Gastrocnemius medialis (tissue), 4 donors: ENCODE measurements at places on chromosomes 7 and 10. TPM values are rescaled to one million over a fixed set of nuclear protein-coding genes. Genes with fewer than 3 reads are reported as not detected.

Gene STAG3
- 5.5 TPM for total RNA-seq

Gene UCN3
- total RNA-seq = not detected

Gene LRRC61
- total RNA-seq = 0.62 TPM

Gene PNLIPRP2
- total RNA-seq = not detected

Gene SPDYE6
- total RNA-seq = not detected

Gene CPN1
- 0.20 TPM for total RNA-seq

Gene ZPBP
- total RNA-seq = not detected

Gene GPAM
- 9.0 TPM for total RNA-seq

Gene FAM25A
- total RNA-seq = not detected

Gene FAM221A
- 3.8 TPM for total RNA-seq

Gene PPRC1
- total RNA-seq = 16.8 TPM

Gene AKR1C8
- total RNA-seq = not detected

DNA sequence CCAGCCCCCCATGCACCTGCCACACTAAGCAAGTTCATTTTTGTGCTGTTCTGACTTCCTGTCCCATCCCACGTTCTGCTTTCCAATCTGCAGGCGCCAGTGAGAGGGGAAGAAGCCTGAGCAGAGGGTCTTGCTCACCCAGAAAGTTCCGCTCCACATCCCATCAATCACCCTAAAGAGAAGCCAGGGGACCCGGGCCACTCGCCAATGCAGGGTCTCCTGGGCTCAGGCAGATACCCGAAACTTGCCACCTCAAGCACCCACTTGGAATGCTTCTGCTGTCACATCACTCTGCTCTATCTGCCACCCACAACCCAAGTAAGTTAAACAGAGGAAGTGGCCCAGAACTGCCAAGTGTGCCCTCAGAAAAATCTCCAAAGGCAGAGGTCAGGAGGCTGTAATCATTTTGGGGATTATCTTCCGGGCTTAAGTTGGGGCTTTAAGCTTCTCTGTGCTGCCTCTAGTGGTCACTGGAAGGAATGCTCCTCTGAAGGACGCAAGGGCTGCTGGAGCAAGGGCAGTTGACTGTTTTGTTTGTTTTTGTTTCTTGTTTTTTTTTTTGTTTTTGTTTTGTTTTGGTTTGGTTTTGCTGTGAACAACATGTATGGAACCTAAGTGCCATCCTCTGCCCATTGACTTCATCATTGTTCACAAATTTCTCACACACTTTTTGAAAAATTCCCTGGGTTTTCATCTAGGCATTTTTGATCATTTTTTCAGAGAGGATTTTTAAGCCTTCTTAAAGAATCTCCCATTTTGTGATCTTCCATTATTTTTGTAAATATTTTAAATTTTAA is 25.5 kb downstream of the PRR15 start:
- H3K27me3 ChIP-seq = no peaks in the 10 kb centered on the region
- no peaks in the 10 kb centered on the region for H3K36me3 ChIP-seq
- no peak overlapping the region for H3K4me3 ChIP-seq
- DNase-seq = no peak

DNA sequence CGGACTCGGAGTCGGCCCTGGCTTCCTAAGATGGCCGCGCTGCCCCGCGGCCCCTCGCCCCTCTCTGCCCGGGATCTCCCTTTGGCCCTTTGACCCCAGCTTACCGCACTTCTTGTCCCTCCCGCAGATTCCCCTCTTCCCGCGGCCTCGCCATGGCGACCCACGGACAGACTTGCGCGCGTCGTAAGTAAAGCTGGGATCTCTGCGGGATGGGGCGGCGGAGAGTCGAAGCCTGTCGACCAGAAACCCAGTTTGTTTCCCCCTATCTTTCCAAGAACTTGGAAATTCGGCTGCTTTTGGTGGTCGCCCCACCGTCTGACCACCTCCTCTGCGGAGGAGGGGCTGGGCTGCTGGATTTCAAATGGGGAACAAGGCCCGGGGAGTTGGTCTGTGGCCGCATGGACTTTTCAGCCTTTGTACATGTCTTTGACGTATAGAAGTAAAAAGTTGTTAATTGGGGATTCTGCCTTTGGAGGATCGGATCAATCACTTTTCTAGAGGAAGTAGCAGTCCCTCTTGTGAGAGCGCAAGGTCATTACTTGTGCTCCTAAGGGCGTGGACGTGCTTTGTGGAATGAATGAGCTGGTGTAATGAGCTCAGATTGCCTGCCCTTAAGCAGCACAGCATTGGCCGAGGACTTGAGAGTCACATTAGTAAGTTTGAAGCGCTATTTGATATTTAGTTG is 553 bp downstream of the VDAC2 start:
- H3K4me3 ChIP-seq = peak overlapping the region; percentile 83
- H3K27me3 ChIP-seq = no peaks in the 10 kb centered on the region
- DNase-seq = peak; percentile 61
- H3K36me3 ChIP-seq = peaks cover 40% of the 10 kb centered on the region
- H3K27ac ChIP-seq = peak overlapping the region; percentile 98

GRCh38 chr7:94030634-94031033 is 26.5 kb upstream of the BET1 start:
- H3K27ac ChIP-seq = no peak overlapping the region
- H3K4me3 ChIP-seq = no peak overlapping the region
- no peaks in the 10 kb centered on the region for H3K36me3 ChIP-seq
- no peaks in the 10 kb centered on the region for H3K27me3 ChIP-seq
- no peaks in the 10 kb centered on the region for H3K4me1 ChIP-seq

GRCh38 chr10:21329995-21330627 is 195.4 kb downstream of the SKIDA1 start:
- peak; percentile 17 for DNase-seq
- H3K4me1 ChIP-seq = no peaks in the 10 kb centered on the region
- H3K4me3 ChIP-seq = no peak overlapping the region
- no peaks in the 10 kb centered on the region for H3K36me3 ChIP-seq
- H3K27me3 ChIP-seq = no peaks in the 10 kb centered on the region
- peak overlapping the region; percentile 55 for H3K27ac ChIP-seq

- no peak overlapping the region for H3K4me3 ChIP-seq
- H3K27me3 ChIP-seq = no peaks in the 10 kb centered on the region
- no peaks in the 10 kb centered on the region for H3K36me3 ChIP-seq
- no peak for DNase-seq
Measured at GRCh38 chr10:111281516-111281915, 204.7 kb downstream of the ADRA2A start.

DNA sequence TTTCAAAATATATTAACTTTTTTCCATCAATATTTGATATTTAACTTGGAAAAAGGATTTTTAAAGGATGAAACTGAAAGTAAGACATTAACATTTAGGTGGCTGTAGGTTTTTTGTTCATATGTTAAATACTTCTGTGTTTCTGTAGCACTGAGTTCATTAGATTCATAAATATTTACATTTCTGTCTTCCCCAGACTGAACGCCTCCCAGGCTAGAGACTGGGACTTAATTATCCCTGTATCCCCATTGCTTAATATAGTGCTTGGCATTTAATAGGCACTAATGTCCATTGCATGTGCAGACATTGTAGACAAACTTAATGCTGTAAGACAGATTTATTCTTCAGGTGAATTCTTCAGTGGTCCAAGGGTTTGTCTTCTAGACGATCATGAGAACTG is 7.4 kb downstream of the PTPN12 start:
- no peaks in the 10 kb centered on the region for H3K36me3 ChIP-seq
- no peak for DNase-seq
- no peak overlapping the region for H3K4me3 ChIP-seq
- no peaks in the 10 kb centered on the region for H3K27me3 ChIP-seq
- no peak overlapping the region for H3K27ac ChIP-seq
- peaks cover 49% of the 10 kb centered on the region for H3K4me1 ChIP-seq

DNA sequence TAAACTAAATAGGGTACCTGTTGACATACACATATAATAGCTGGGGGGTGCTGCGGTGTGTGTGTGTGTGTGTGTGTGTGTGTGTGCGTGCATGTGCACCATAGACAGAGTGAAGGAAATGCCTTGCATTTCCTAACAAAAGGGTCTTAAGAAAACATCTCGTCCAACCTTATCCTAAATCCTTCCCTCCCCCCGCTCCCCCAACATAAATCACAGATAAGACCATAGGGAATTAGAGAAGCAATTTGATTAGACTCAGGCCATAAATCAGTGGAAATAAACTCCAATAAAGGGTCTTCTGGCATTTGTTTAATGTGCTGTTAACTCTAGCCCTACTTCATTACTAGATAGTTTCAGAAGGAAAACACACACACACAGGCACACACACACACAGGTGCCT is 148.5 kb downstream of the PPP1R17 start:
- H3K4me3 ChIP-seq = no peak overlapping the region
- no peak for DNase-seq
- no peaks in the 10 kb centered on the region for H3K36me3 ChIP-seq
- H3K4me1 ChIP-seq = no peaks in the 10 kb centered on the region

GRCh38 chr7:156618780-156619367 is 21.7 kb upstream of the RNF32 start:
- H3K27ac ChIP-seq = no peak overlapping the region
- no peaks in the 10 kb centered on the region for H3K36me3 ChIP-seq
- H3K4me3 ChIP-seq = no peak overlapping the region
- DNase-seq = no peak
- H3K4me1 ChIP-seq = no peaks in the 10 kb centered on the region

- H3K4me1 ChIP-seq = no peaks in the 10 kb centered on the region
- no peak for DNase-seq
- no peaks in the 10 kb centered on the region for H3K36me3 ChIP-seq
- H3K27me3 ChIP-seq = no peaks in the 10 kb centered on the region
Measured at GRCh38 chr10:71084818-71085126, 127.6 kb upstream of the UNC5B start.

GRCh38 chr7:108270385-108271015 is 140.3 kb upstream of the LAMB4 start:
- H3K27ac ChIP-seq = no peak overlapping the region
- no peak overlapping the region for H3K4me3 ChIP-seq
- H3K27me3 ChIP-seq = no peaks in the 10 kb centered on the region
- no peaks in the 10 kb centered on the region for H3K36me3 ChIP-seq
- DNase-seq = no peak
- no peaks in the 10 kb centered on the region for H3K4me1 ChIP-seq

DNA sequence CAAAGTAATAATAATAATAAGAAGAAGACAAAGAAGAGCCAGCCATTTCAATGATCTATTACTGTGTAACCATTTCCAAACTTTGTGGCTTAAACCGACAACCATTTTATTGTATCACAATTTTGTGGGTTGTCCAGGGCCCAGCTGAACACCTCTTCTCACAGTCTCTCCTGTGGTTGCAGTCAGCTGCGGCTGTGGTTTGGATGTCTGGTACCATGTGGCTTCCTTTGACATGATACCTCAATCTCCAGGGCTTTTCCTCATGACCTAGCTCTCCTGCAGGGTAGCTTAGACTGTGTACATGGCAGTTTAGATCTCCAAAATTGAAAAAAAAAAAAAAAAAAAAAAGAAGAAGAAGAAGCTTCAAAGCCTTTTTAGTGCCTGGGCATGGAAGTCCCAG is 72.6 kb upstream of the NFKB2 start:
- no peaks in the 10 kb centered on the region for H3K27me3 ChIP-seq
- DNase-seq = no peak
- H3K36me3 ChIP-seq = no peaks in the 10 kb centered on the region
- H3K4me3 ChIP-seq = no peak overlapping the region
- H3K27ac ChIP-seq = peak overlapping the region; percentile 1
- peaks cover 40% of the 10 kb centered on the region for H3K4me1 ChIP-seq

GRCh38 chr10:119538632-119539358 is 3.7 kb downstream of the RGS10 start:
- H3K4me1 ChIP-seq = peaks cover 15% of the 10 kb centered on the region
- no peak for DNase-seq
- H3K36me3 ChIP-seq = no peaks in the 10 kb centered on the region
- no peak overlapping the region for H3K4me3 ChIP-seq
- H3K27me3 ChIP-seq = no peaks in the 10 kb centered on the region

DNA sequence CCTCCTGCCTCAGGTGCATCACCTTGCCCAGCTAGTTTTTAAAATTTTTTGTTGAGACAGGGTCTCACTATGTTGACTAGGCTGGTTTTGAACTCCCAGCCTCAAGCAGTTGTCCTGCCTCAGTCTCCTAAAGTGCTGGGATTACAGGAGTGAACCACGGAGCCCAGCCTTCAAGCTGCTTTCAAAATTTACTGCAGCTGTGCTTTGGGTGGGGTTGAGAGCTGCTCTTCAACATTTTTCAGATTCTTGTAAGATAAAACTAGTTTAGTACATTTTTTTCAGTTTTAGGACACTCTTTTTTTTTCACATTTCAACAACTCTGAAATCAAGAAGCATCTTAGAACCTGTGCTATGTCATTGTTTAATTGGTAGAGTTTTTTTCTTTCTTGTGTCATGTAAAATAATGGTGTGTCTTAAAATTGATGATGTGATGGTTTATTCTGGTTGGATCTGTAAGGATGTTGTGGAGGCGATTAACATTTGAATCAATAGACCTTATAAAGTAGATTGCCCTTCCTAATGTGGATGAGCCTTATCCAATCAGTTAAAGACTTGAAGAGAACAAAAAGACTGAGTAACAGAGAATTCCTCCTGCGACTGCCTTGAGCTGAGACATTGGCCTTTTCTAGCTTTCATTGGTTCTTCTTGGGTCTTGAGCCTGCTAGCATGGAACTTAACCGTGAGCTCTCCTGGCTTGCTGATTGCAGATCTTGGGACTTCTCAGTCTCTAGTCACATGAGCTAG is 13.5 kb downstream of the PLEKHA8 start:
- DNase-seq = no peak
- no peaks in the 10 kb centered on the region for H3K27me3 ChIP-seq
- H3K36me3 ChIP-seq = no peaks in the 10 kb centered on the region
- H3K4me3 ChIP-seq = no peak overlapping the region
- H3K4me1 ChIP-seq = peaks cover 6% of the 10 kb centered on the region

DNA sequence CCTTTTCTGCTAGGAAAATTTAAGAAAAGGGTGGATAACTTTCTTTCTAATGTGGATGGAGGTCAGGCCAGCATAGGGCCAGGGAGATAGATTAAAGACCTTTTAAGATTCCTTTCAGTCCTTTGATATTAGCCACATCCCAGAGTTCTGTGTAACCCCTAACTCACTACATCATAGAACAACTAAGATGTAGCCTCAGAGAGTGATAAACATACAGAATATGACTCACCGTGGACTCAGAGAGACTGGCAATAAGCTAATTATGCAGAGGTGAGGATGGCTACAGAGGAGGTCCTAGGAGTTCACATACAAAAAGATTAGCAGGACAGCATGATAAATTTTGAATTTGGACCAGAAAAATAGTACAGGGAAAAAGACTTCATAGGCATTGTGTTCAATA is 141.0 kb downstream of the AOAH start:
- H3K27ac ChIP-seq = no peak overlapping the region
- no peaks in the 10 kb centered on the region for H3K4me1 ChIP-seq
- H3K4me3 ChIP-seq = no peak overlapping the region
- no peaks in the 10 kb centered on the region for H3K36me3 ChIP-seq
- H3K27me3 ChIP-seq = no peaks in the 10 kb centered on the region
- DNase-seq = no peak

DNA sequence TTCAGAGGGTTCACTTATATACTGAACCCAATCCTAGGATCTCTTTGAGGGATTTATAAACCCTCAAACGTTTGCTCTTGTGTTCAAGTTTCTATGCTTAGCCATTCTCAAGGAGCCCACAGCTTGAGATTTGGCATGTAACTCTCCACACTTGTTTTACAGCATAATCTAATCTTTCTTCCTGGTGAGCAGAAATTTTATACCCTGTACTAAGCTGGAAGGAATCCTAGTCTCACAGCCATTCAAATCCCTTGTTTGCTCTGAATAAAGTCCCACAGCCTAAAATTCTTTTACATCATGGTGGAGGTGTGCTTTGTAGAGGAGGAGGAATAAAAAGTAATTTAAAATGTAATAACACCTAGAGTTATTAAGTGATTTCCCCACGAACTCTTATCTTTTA is 5.3 kb upstream of the AGR2 start:
- H3K4me3 ChIP-seq = no peak overlapping the region
- DNase-seq = no peak
- H3K4me1 ChIP-seq = no peaks in the 10 kb centered on the region
- H3K27ac ChIP-seq = no peak overlapping the region
- no peaks in the 10 kb centered on the region for H3K36me3 ChIP-seq

- H3K27ac ChIP-seq = peak overlapping the region; percentile 83
- H3K27me3 ChIP-seq = no peaks in the 10 kb centered on the region
- peaks cover 14% of the 10 kb centered on the region for H3K4me1 ChIP-seq
Measured at GRCh38 chr7:116522247-116522646, 2.6 kb upstream of the CAV1 start.
